ENCODE measurements at places on chromosomes 4 and X.

- DNase-seq = peak; percentile 72
These were observed 68.7 kb downstream of the NSD2 start for GRCh38 chr4:1939664-1940509.

DNA sequence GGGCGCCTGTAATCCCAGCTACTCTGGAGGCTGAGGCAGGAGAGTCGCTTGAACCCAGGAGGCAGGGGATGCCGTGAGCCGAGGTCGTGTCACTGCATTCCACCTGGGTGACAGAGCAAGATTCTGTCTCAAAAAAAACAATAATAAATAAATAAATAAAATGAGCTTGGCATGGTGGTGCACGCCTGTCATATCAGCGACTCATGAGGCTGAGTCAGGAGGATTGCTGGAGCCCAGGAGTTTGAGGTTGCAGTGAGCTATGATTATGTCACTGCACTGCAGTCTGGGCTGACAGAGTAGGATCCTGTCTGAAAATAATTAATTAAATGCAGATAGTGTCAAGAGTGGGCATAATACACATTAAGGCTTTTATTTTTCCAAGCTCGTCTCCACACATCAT, 77.5 kb downstream of the DHRSX start:
- DNase-seq = peak; percentile 16

GRCh38 chr4:78323439-78323838, 228.1 kb upstream of the ANXA3 start:
- no peak for DNase-seq

DNA sequence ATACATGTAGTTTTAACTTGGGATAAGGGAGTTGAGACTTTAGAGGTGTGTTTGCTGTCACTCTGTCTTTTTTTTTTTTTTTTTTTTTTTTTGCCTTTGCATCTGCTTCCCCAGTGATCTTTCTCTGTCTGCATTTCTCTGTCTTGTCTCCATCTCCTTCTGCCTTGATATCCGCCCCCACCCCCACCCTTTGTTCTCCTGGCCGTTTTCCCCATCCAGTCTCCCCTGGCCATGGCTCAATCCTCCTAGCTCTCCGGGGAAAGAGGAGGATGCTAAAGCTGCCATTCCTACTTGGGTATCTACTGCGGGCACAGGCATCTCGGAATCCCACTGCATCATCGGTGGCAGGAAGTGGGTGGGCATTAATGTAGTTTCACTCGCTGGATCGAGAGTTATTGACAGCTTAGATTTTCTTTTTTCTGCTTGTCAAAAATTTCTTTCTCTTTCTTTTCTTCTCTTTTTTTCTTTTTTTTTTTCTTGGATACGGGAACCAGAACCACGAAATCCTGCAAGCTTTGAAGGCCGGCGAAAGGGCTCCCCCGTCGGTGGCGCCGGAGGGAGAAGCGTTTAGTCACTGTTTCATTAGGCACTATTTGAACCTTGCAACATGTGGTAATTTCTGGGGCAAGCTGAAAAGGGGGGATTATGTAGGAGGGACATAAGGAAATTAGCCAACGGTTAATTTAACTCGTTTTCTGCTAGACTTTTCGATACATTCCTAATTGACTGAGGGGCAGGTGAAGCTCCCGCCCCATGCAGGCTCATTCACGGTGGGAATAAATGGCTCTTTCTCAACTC, 8.2 kb downstream of the GSX2 start:
- no peak for DNase-seq

DNA sequence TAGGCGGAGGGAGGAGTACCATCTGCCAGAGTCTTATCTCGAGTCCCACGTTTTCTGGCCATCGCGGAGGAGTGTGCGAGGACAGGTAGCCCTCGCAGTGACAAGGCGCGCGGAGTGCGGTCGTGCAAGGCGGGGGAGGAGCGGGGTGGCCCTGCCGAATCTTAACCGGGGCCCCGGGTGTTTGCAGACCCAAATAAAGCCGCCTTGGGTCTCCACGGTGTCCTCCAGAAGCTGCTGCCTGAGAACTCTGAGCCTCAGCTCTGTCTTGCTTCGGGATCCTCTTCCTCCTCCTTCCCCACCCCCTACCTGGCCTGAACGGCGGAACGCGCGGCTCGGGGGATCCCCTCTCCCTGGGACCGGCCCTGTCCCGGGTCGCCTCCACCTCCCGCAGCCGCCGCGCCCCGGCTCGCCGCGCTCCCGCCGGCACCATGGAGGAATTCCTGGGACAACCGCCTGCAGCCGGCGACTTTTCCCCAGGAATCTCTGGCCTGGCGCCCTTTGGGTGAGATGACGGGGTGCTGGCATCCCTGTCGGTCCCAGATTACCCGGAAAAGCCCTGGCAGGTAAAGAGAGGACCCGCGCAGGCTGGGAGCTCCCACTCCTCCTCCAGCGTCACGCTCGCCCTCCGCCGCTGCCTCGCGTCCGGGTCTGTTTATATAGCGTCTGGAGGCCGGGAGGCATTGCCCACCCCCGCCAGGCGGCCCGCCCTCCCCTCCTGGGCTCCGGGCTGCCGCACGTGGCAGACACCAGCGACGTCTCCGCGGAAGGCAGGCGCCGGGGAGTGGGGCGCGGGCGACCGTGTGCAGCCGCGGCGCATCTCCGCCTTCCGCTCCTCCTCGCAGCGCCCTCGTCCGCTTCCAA, at the start of gene GALNTL6:
Gene GALNTL6, plus strand, starts transcription at position 740 of the 861 bp plus-strand sequence.
- DNase-seq = peak; percentile 5

Data from AG10803 (cell line).